Left lung (tissue), 14 donors: ENCODE measurements at places on chromosomes 12 and 14.

GRCh38 chr14:35285168-35286002 is 6.8 kb upstream of the PSMA6 start:
- DNase-seq = no peak

DNA sequence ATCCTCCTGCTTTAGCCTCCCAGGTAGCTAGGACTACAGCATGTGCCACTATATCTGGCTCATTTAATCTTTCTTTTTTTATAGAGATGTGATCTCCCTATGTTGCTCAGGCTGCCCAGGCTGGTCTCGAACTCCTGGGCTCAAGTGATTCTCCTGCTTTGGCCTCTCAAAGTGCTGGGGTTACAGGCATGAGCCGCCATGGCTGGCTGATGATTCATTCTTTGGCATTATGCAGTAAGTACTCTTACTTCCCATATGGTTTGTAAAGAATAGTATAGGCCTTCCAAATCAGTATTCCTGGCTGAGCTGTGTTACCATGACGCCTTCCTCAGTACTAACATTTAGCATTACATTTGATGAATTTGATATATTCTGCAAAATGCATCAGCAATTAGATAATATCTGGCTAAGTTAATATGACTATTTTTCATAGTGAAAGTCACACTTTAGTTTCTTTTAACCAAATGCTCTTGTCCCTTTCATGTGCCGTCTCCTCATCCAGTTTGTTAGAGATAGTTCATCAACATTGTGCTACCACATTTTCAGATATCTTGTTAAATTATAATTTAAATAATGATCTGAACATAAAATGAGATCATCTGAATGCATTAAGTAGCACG is 3.2 kb upstream of the MIA2 start:
- no peak for DNase-seq

DNA sequence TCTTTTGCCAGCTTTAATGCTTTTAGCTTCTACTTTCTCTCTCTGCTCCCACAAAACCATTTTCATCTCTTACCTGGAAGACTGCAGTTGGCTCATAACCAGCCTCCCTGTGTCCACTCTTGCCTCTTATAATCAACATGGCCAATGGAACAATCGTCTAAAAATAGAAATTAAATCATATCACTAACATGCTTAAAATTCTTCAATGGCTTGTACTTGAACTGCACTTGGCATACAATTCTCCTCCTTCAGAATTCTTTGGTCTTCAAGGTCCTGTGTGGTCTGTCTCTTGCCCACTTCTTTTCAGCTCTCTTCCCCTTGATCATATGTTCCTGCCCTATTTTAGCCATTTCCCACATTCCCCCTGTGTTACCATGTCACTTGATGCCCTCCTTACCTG is 342.2 kb downstream of the ATP23 start:
- DNase-seq = no peak

- no peak for DNase-seq
These were observed 92.9 kb downstream of the SPTSSA start for GRCh38 chr14:34368971-34369647.

- no peak for DNase-seq
These were observed 111.5 kb upstream of the KITLG start for GRCh38 chr12:88691811-88692210.

DNA sequence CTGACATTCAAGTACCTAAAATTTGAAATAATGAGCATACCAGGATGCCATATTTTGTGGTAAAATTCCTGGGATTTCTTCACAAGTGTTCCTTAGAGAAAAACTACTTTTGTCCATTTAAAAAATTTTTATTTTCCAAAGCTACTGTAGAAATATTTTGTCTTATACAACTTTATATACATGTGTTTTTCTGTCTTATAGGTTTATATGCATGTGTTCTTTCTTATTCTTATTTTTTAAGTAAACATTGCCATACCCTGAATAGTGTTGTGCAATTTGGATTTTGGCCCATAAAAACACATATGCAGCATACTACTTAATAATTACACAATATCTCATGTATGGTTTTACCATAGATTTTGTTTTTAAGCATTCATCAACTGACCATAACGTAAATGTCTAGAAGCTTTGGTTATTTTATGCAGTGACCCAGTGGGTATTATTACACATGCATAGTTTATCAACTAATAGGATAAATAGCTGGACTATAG is 1107.4 kb upstream of the SEL1L start:
- DNase-seq = no peak
